ENCODE measurements at places on chromosomes 13 and 19.

DNA sequence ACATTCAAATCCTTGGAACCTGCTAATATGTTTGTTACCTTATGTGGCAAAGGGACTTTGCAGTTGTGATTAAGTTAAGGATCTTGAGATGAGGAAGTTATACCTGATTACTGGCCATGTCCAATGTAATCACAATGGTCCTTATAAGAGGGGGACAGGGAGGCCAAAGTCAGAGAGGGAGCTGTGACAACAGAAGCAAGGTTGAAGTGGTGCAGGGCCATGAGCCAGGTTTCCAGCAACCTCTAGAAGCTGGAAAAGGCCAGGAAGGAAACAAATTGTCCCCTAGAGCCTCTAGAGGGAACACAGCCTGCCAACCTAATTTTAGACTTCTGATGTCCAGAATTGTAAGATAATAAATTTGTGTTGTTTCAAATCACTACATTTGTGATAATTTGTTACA lies 334.7 kb upstream of the DACH1 start:
- no peak for DNase-seq

- no peak for DNase-seq
Observed at GRCh38 chr13:31967155-31967554, 64.4 kb upstream of the FRY start.

- DNase-seq = no peak
Observed at GRCh38 chr13:104315606-104316005, 1249.4 kb upstream of the SLC10A2 start.

DNA sequence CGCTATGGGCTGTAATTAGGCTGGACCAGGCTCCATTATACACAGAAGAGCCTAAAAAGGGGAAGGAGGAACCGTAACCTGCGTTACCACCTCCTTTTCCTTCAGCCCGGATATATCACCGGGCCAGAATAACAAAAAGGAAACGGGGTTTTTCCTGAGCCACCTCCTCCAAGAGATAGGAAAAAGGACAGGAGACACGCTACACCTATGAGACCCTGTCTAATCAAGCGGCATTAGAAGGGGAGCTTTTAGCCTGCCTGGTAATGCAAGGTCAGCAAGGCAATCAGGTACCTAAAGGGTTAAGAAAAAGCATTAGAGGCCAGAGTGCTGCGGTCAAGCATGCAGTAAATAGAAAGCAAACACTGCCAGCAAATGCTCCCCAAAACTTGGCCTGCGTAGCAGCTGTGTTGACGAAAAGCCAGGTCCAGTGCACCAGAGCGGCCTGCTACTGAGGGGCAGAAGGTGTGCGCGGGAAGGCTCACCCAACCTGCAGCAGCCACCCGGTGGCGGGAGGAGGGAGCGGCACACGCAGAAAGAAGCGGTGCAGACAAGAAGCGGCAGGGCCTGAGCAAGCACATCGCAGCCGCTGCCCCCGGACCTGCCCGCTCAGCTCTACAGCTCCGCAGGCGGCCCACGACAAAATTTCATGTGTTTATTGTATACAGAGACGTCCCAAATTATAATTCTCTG lies 1466.1 kb downstream of the UQCRFS1 start:
- peak; percentile 22 for DNase-seq

DNA sequence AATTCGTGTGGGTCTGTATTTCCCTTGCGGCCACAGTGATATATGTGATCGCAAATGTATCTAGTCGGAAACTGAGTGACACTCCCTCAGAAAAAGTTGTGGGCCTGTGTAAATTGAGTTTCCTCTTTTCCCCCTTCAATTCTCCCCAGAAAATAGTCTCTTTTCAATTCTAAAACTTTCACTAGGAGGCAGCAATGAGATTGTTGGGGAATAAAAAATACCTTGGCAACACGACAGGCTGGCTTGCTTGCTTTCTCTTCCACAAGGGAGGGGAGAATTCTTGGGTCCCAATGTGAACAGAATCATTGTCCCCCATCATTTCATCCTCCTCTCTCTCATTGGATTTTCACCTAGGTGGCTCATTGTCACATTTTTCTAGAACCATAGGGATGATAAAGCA lies 3.7 kb upstream of the SOX21 start:
- no peak for DNase-seq

- DNase-seq = no peak
Observed at GRCh38 chr13:28451482-28452217, 43.3 kb downstream of the FLT1 start.

GRCh38 chr19:55643003-55643886 lies at the start of gene ZNF581:
TSS of gene ZNF581 (plus strand) at chr19:55643649. CDS start at chr19:55644572, 923 bp downstream.
- peak; percentile 83 for DNase-seq

- DNase-seq = no peak
Observed at GRCh38 chr19:6707658-6708018, 12.8 kb downstream of the C3 start.

GRCh38 chr19:18291019-18291524 lies 9.7 kb upstream of the JUND start:
- no peak for DNase-seq

DNA sequence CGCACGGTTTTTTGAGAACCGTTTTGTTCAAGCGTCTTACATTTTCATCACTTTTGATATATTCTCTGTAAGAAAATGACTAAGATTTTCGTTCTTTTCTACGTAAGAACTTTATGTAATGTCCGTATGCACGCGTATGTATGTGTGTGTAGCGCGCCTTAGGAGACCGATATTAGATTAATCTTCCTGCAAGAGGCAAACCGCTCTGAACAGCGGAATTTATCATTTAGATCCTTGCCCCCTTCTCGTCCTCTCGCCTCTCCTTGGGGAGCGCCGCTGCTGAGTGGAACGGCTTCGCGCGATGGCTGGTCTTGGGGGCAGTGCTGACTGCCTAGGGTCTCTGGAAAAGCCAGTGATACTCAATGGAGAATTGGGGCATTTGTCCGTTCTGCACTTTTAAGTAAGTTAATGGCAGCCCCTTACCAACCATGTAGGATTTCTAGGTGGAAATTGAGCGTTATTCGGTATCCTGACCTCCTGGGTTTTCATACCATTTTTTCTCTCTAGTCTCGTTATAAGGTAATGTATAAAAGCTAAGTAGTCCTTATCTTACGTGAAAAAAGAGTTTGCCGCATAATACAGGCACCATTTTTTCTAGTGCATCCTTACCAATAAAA lies 4.7 kb downstream of the MAB21L1 start:
- DNase-seq = no peak

DNA sequence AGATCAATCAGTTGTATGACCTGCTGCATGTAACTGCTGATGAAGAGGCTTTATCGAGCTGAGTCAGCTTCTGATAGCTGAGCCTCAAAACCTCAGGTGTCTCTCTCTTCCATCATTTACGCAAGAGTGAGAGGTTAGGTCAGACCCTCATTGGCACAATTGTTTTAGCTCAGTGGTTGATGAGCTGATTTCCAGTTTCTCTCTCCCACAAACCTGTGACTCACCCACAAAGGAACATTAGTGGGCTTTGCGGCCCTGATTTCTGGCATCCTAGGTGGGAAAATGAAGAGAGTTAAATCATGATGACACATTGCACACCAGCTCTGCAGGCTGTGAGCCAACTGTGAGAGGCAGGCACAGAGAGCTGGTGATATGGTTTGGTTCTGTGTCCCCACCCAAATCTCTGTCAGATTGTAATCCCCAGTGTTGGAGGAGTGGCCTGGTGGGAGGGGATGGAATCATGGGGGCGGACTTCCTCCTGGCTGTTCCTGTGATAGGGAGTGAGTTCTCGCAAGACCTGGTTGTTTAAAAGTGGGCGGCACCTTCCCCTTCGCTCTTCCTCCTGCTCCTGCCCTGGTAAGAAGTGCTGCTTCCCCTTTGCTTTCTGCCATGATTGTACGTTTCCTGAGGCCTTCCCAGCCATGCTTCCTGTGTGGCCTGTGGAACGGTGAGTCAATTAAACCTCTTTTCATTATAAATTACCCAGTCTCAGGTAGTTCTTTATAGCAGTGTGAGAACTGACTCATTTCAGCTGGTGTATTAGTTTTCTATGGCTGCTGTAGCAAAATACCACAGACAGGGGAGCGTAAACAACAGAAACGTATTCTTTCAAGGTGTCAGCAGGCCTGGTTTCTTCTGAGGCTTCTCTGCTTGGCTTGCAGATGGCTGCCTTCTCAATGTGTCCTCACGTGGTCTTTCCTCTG lies 33.5 kb upstream of the TMTC4 start:
- DNase-seq = no peak

DNA sequence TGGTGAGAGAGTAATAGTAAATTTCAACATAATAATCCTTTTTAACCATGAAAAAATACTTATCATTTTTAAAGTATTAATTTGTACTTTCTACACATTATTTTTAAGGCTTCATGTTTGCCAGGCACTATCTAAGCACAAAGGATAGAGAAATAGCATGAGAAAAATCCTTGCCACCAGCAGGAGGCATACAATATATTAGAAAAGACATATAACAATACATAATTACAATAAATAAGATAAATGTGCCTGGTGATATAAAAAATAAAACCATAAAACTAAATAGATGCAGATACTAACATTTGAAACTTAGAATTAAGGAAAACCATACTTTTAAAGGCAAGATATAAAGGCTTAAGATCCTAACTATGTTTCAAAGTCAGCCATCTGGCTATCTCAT lies 1256.4 kb downstream of the DIAPH3 start:
- DNase-seq = no peak

DNA sequence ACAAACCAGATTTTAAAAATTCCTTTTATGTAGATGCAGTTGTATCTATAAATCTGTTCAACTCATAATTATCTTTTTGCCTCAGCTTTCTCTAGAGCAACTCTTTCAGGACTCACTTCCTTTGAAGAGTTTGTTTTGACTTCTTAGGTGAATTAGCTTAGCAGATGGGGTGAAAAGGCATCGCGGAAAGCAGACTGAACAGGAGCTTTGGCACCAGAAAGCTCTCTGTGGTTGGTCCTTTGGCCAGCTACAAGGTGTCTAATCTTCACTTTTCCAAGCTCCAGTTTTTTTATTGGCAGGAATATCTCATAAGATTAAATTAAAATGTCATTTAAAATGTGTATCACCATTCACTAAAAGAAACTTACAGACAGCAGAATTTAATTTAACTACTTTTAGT lies 60.6 kb upstream of the KLF12 start:
- DNase-seq = no peak

- DNase-seq = no peak
Observed at GRCh38 chr13:107370015-107370785, 802.3 kb upstream of the ARGLU1 start.

DNA sequence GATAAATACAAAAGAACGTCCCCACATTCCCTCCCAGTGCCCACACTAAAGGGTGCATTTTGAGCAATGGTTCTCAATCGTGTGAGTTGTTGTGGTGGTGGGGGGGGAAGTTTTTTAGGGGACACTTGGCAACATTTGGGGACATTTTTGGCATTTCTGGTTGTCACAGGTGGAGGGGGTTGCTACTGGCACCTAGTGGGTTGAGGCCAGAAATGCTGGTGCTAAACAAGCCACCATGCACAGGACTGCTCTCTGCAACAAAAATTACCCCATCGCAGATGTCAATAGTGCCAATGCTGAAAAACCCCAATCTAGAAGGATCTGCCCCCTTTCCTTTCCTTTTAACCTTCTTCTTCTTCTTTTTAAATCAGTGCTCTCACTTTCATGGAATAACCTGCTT lies 453.3 kb downstream of the TSHZ3 start:
- DNase-seq = no peak

DNA sequence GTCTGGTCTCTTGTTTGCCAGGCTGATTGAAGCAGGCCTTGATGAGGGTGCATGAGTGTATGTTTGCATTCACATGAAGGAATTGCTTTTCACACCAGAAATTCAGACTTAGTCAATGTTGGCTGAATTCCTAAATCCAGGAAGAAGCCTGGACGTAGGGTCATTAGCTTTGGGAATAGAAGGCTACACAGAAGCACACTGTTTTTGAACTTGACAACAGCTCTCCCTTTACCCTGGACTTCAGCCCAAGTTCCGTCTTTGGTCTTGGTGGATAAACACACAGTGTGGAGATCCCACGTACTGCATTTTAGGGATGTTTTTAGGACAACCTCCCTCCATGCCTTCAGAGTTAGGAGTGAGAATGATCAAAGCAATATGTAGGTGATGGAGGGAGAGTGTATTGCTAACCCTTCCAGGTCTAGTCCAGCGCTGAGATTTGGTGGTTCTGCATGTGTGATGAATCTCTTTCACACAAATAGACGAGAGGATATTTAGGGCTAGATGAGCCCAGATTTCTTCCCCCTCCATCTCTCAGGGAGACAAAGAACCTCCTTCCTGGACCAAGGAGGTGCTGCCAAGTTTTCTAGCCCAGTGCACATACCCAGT lies 22.8 kb downstream of the TM6SF2 start:
- DNase-seq = no peak

DNA sequence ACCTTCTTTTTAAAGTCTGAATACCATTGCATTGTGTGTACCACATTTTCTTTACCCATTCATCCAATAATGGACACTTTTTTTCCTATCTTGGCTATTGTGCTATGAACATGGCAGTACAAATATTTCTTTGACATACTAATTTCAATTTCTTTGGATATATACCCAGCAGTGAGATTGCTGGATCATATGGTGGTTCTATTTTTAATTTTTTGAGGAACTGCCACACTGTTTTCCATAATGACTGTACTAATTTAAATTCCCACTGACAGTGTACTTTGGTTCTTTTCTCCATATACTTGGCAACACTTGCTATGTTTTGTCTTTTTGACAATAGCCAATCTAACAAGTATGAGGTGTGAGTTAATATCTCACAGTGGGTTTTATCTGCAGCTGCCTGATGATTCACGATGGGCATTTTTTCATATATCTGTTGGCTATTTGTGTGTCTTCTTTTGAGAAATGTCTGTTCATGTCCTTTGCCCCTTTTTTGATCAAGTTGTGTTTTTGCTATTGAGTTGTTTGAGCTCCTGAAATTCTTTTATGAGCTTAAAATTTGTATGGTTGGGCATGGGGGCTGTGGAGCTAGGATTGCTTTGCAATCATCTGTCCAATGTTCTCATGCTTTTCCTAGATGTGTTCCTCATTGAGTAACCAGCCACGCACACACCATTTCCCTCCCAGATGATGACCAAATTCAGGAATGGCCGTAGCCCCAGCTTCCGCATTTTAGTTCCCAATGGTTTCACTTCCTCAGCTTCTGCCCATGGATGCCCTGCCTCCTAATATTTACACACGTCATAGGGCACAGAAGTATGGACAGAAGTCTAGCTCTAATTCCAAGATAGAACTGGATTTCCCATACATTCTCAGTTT lies 380.0 kb upstream of the SGCG start:
- no peak for DNase-seq

DNA sequence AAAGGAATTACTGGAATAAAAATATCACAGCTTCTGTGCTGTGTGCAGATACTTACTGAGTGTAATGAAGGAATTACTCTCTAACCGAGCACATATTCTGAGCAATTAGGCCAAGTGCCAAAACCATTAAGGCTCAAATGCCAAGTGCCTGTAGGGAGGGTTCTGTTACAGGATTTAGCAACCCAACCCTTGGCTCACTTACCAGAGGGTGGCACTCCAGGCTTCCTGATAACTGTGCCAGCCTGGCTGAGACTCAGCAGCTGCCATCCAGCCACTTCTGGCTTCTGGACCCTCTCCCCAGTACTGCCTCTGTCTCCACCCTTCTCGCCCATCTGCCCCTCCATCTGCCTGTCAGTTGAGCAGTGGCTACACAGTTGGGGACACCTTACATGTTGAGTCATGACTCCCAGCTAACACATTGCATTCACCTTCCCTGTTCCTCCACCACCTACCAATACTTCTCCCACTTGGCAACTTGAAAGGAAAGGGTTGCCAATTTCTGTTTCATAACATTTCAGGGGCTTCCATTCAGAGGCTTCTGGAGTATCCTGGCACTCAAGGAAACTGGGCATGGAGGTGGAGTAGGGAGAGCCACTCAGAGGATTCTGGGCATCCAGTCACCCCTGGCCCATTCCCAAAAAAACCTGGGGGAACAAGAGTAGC lies 110.5 kb downstream of the COG6 start:
- no peak for DNase-seq

All from 8988T (cell line).